ENCODE measurements at places on chromosomes 13 and 19.

- H3K4me3 ChIP-seq, result peak overlapping the region; percentile 29
- no peaks in the 10 kb centered on the region for H3K27me3 ChIP-seq
- peak overlapping the region; percentile 88 for H3K27ac ChIP-seq
- H3K36me3 ChIP-seq, result peaks cover 1% of the 10 kb centered on the region
- peaks cover 74% of the 10 kb centered on the region for H3K4me1 ChIP-seq
These were observed 9.5 kb downstream of the STK11 start for GRCh38 chr19:1214862-1215731.

GRCh38 chr13:84487752-84488151 lies 605.5 kb upstream of the SLITRK1 start:
- H3K4me3 ChIP-seq, result no peak overlapping the region
- no peak for DNase-seq
- no peaks in the 10 kb centered on the region for H3K4me1 ChIP-seq
- no peaks in the 10 kb centered on the region for H3K27me3 ChIP-seq
- no peaks in the 10 kb centered on the region for H3K36me3 ChIP-seq
- no peak overlapping the region for H3K27ac ChIP-seq

GRCh38 chr13:51726446-51727193 lies 77.3 kb downstream of the DHRS12 start:
- no peak for DNase-seq
- peaks cover 5% of the 10 kb centered on the region for H3K36me3 ChIP-seq
- peak overlapping the region; percentile 54 for H3K27ac ChIP-seq
- H3K4me1 ChIP-seq, result peaks cover 50% of the 10 kb centered on the region
- H3K4me3 ChIP-seq, result no peak overlapping the region

GRCh38 chr19:7865262-7865911 lies 8.8 kb downstream of the PRR36 start:
- no peak for DNase-seq
- no peak overlapping the region for H3K4me3 ChIP-seq
- no peak overlapping the region for H3K27ac ChIP-seq

GRCh38 chr13:45042539-45042938 lies 53.2 kb downstream of the GPALPP1 start:
- peaks cover 8% of the 10 kb centered on the region for H3K4me1 ChIP-seq
- H3K27ac ChIP-seq, result no peak overlapping the region
- DNase-seq, result no peak

DNA sequence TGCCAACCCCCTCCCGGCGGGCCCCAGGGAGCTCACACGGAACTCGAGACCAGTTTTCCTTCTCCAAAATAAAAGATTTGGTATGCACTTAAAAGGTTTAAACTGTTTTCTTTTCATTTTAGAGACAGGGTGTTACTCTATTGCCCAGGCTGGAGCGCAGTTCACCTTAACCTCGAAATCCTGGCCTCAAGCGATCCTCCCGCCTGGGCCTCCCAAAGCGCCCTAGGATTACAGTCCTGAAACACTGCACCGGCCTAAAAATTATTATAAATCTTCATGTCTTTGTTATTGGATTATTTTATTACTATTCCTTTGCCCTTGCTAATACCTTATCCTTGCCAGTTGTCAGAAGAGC lies 553 bp upstream of the SLC7A1 start:
- no peaks in the 10 kb centered on the region for H3K36me3 ChIP-seq
- no peaks in the 10 kb centered on the region for H3K27me3 ChIP-seq
- no peak overlapping the region for H3K27ac ChIP-seq
- peak overlapping the region; percentile 96 for H3K4me3 ChIP-seq
- H3K4me1 ChIP-seq, result peaks cover 30% of the 10 kb centered on the region

Data from suprapubic skin (tissue), 4 donors.